ENCODE measurements at places on chromosomes 16 and 17.

DNA sequence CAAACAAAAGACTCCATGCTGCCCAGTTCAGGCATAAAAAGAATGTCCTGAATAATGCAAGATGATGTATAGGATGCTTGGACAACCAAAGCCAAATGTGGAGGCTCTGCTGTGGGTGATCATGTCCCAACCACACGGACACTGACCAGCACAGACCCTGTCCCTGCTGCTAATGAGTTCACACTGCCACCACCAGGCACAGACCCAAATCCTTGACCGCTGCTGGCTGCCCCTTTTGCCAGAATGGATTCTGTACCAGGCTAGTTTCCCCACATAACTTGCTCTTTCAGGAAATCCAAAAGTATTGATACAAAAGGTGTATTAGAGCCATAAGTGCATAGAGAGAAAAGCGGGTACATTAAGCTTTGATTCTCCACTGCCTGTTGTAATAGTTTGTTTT, 60.9 kb downstream of the XYLT1 start:
- no peak for DNase-seq

DNA sequence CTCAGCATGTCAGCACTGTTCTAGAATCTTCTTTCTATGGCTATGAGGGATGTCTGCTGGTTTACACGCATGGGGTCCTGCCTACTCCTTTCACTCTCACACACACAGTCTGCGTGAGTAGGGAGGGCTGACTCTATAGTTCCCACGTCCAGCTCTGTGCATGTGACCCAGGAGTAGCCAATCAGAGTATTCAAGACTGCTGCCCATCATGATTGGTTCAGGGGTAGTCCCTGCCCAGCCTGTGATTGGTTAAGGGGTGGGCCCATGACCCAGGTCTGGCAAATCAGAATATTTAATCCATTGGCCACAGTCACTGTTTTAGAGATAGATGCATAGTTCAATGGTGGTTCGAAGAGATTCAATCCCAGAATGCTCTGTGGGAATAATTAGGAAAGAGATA, 151.3 kb upstream of the IRX3 start:
- DNase-seq: no peak

DNA sequence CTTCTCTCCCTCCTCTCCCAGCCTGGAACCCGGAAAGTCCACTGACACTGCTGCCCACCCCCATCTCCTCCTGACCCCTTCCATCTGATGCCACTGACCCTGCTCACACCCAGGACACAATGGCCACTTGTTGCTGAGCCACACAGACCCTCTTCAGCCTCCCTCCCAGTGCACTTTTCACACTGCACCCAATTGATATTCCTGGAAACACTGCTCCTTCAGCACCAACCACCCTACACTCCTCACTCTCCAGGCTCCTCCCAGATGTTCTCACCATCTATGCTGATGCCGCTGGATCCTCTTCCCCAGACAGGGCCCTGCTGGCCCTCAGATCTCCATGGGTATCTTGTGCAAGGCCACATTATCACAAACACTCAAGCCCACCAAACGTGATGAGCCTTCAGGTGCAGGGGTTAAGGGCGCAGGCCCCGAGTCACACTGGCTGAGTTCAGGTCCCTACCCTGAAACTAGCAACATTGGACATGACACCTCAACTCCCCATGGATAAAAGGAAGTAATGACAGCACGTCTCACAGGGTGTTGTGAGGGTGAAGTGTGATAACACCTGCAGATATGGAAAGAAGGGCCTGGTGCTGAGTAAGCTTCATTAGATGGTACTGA, 238.1 kb downstream of the ZNF423 start:
- no peak for DNase-seq

- DNase-seq: no peak
These were observed 39.1 kb downstream of the NDEL1 start for GRCh38 chr17:8474826-8475225.

- DNase-seq: no peak
These were observed 4.4 kb upstream of the RNF43 start for GRCh38 chr17:58421711-58422110.

- no peak for DNase-seq
These were observed 18.5 kb downstream of the AKTIP start for GRCh38 chr16:53484542-53484941.

DNA sequence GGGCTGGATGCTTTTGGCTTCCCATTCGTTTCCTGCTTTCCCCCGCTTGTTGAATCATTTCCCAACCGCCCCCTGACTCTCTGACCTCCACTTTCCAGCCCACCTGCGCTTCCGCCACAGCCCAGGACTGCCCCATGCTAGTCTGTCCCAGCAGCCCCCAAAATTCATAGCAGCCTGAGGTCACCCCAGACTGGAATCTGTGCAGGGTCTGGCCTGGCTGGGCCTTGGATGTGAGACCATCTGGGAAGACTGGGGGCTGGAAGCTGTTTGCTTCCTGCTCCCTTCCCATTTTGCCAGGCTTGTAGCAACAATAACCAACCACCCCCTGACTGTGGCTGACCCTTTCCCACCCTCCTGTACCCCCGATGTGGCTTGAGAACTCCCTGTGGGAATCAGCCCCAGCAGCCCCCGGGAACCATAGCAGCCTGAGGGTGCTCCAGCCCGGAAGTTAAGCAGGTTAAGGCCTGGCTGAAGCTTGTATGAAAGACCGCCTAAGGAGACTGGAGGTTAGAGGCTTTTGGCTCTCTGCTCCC, 2290.8 kb downstream of the TP53TG3F start:
- no peak for DNase-seq

- DNase-seq: no peak
These were observed 238.3 kb downstream of the CCDC182 start for GRCh38 chr17:57506774-57507127.

- no peak for DNase-seq
These were observed 53.9 kb downstream of the AIPL1 start for GRCh38 chr17:6380915-6381438.

GRCh38 chr16:15701975-15702970, 52.2 kb downstream of the NDE1 start:
- no peak for DNase-seq

- DNase-seq: no peak
These were observed 2.8 kb downstream of the FAM171A2 start for GRCh38 chr17:44360826-44361225.

DNA sequence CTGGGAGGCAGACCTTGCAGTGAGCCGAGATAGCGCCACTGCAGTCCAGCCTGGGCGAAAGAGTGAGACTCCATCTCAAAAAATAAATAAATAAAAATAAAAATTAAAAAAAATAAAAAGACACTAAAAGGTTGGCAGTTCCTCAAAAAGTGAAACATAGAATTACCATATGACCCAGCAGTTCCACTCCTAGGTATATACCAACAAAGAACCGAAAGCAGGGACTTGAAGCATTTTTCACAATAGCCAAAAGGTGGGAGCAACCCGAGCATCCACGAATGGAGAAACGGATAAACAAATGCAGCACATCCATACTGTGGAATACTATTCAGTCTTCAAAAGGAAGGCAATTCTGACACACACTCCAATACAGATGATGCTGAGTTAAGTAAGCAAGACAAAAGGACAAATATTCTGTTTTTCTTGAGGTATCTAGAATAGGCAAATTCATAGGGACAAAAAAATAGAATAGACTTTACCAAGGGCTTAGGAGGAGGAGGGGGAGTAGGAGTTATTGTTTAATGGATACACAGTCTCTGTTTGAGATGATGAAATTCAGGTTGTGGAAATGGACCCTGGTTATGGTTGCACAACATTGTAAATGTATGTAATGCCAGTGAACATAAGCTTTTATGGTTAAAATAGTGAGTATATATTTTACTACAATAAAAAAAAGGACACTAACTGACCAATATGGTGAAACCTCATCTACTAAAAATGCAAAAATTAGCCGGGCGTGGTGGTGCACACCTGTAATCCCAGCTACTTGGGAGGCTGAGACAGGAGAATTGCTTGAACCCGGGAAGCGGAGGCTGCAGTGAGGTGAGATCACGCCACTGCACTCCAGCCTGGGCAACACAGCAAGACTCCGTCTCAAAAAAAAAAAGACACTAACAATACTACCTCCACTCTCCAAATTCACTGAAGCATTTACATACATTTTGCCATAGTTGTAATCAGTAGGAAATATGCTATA, 27.0 kb upstream of the SLC35B1 start:
- no peak for DNase-seq

DNA sequence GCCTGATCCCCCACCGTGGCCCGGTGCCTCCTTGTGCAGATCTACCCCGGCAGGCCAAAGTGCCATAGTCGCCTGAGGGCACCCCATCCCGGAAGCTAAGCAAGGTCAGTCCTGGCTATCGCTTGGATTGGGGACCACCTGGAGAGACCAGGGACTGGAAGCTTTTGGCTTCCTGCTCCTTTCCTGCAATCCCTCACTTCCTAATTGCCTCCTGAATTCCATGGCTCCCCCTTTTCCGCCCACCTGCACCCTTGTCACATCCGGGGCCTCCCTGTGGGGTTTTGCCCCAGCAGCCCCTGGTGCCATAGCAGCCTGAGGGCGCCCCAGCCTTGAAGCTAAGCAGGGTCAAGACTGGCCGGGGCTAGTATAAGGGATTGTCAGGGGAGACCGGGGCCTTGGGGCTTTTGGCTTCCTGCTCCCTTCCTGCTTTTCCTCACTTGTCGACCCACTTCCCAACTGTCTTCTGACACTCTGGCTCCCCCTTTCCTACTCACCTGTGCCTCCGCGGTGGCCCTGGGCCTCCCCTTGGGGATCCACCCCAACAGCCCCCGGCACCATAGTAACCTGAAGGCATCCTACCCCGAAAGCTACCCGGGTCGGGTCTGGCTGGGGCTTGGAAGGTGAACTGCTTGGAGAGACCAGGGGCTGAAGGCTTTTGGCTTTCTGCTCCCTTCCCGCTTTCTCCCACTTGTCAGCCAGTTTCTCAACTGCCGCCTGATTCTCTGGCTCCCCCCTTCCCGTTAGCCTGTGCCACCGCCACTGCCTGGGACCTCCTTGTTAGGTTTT, 2293.6 kb downstream of the TP53TG3F start:
- no peak for DNase-seq

- no peak for DNase-seq
These were observed 317.2 kb upstream of the MYOCD start for GRCh38 chr17:12348476-12348875.
